ENCODE measurements at places on chromosomes 7 and 10. TPM values are rescaled to one million over a fixed set of nuclear protein-coding genes. Genes with fewer than 3 reads are reported as not detected.

DNA sequence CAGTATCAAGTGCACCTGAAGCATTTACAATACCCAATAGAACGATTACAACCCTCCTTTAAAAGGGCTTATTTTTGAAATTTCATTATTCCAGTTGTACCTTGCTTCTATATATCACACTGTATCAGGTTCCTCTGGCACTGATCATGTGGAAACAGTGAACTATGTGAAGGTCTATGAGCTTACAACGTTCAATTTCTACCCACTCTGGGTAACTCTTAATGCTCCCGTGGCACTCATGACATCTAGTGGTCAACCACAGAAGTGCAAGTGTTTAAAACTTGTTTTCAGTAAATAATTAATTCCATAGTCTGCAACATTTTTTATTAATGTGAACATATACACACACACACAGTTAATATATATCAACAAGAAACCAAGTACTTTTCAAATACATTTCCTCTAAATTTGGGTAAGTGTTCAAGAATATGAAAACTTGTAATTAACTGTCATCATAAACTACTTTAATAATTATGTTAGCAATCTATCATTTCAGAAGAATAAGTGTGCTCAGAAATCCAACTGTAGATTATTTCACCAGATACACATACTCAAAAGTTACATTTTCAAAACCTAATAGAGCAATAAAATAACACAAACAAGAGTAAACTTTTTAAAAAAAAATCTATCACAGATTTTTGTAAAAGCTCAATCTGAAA, 61.0 kb downstream of the MPP7 start:
- H3K4me1 ChIP-seq, result no peaks in the 10 kb centered on the region
- H3K27me3 ChIP-seq, result no peaks in the 10 kb centered on the region
- DNase-seq, result no peak
- no peak overlapping the region for H3K4me3 ChIP-seq
- H3K36me3 ChIP-seq, result no peaks in the 10 kb centered on the region

SPDYE16 gene
- total RNA-seq, result not detected

GRCh38 chr7:42913591-42913990, 1.7 kb upstream of the C7orf25 start:
- peaks cover 28% of the 10 kb centered on the region for H3K36me3 ChIP-seq
- H3K4me1 ChIP-seq, result peaks cover 16% of the 10 kb centered on the region
- no peak for DNase-seq
- no peak overlapping the region for H3K27ac ChIP-seq
- no peak overlapping the region for H3K4me3 ChIP-seq

NUDT1 gene
- total RNA-seq, result 14.2 TPM

- H3K36me3 ChIP-seq, result no peaks in the 10 kb centered on the region
- DNase-seq, result no peak
- no peak overlapping the region for H3K4me3 ChIP-seq
- no peak overlapping the region for H3K27ac ChIP-seq
Measured at GRCh38 chr10:106900016-106900652, 264.4 kb downstream of the SORCS1 start.

- H3K27me3 ChIP-seq, result no peaks in the 10 kb centered on the region
- no peaks in the 10 kb centered on the region for H3K36me3 ChIP-seq
- DNase-seq, result no peak
- no peak overlapping the region for H3K27ac ChIP-seq
- no peaks in the 10 kb centered on the region for H3K4me1 ChIP-seq
Measured at GRCh38 chr7:151964951-151965350, 8.7 kb downstream of the GALNTL5 start.

DNA sequence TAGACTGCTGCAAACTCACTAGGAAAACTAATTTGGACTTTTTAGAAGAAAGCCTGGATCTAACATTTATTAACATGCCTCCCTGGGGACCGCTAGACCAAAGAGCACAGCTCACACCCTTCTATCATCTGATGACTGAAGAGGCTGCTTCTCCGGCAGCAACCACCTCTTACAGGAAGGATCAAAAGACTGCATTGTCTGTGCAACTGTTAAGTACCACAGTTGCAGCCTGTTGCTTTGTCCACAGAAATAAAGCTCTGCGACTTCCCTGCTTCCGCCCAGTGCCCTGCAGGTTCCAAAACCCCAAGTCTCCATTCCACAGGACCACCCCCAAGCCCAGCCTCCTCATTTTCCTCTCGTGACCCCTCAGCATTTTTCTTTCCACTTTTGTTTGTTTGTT, 14.0 kb upstream of the PODXL start:
- no peaks in the 10 kb centered on the region for H3K36me3 ChIP-seq
- H3K27ac ChIP-seq, result no peak overlapping the region
- no peaks in the 10 kb centered on the region for H3K27me3 ChIP-seq
- no peaks in the 10 kb centered on the region for H3K4me1 ChIP-seq
- DNase-seq, result no peak

DENND2A gene
- 10.5 TPM for total RNA-seq

- DNase-seq, result no peak
- no peaks in the 10 kb centered on the region for H3K36me3 ChIP-seq
- peak overlapping the region; percentile 18 for H3K27ac ChIP-seq
- no peak overlapping the region for H3K4me3 ChIP-seq
Measured at GRCh38 chr7:3370068-3370830, 69.2 kb downstream of the SDK1 start.

BCAP29 gene
- total RNA-seq, result 258 TPM

PLXDC2 gene
- total RNA-seq, result 43.6 TPM

- H3K36me3 ChIP-seq, result peaks cover 54% of the 10 kb centered on the region
- DNase-seq, result no peak
- H3K4me3 ChIP-seq, result peak overlapping the region; percentile 56
- no peaks in the 10 kb centered on the region for H3K27me3 ChIP-seq
Measured at GRCh38 chr10:95411635-95412034, 120.8 kb upstream of the PDLIM1 start.

DNA sequence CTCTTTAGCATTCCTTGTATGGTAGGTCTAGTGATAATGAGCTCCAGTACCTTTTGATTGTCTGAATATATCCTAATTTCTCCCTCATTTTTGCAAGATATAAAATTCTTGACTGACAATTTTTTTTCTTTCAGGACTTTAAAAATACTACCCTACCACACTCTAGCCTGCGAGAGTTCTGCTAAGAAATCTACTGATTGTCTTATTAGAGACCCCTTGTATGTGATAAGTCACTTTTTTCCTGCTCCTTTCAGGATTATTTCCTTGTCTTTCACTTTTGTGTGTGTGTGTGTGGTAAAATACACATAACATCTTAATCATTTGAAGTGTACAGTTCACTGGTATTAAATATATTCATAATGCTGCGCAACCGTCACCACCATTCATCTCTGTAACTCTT, 68.7 kb upstream of the PPP1R9A start:
- no peak overlapping the region for H3K27ac ChIP-seq
- DNase-seq, result no peak
- H3K4me1 ChIP-seq, result no peaks in the 10 kb centered on the region
- no peak overlapping the region for H3K4me3 ChIP-seq
- H3K36me3 ChIP-seq, result no peaks in the 10 kb centered on the region
- no peaks in the 10 kb centered on the region for H3K27me3 ChIP-seq

- DNase-seq, result peak; percentile 89
- H3K4me1 ChIP-seq, result no peaks in the 10 kb centered on the region
- H3K27me3 ChIP-seq, result no peaks in the 10 kb centered on the region
- no peaks in the 10 kb centered on the region for H3K36me3 ChIP-seq
Measured at GRCh38 chr7:115008465-115009114, 86.7 kb downstream of the MDFIC start.

GRCh38 chr10:113168584-113168983, 218.5 kb downstream of the TCF7L2 start:
- no peak for DNase-seq
- H3K36me3 ChIP-seq, result peaks cover 13% of the 10 kb centered on the region
- H3K27ac ChIP-seq, result no peak overlapping the region
- H3K27me3 ChIP-seq, result no peaks in the 10 kb centered on the region

DNA sequence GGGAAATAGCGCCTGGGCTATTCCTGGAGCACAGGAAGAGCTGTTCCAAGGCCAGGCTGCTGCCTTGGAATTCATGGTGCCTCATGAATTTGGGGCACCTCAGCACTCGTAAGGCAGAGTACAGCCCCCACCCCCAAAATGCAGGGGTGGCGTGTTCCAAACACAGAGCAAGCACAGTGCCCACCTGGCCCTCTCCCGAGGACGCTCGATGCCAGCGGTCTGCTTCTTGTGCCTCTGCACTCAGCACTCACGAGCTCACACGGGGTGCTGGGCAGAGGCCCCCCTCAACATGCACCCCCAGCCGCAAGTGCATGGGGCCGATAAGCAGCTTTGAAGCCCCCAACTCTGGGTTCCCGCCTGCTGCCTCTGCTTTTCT, 60.1 kb downstream of the ZRANB1 start:
- H3K36me3 ChIP-seq, result peaks cover 38% of the 10 kb centered on the region
- H3K4me1 ChIP-seq, result peaks cover 58% of the 10 kb centered on the region
- DNase-seq, result no peak
- H3K4me3 ChIP-seq, result no peak overlapping the region

SPRN gene
- total RNA-seq, result not detected

DDC gene
- total RNA-seq, result not detected
